ENCODE measurements at places on chromosomes 2 and 18.

GRCh38 chr18:68979737-68980136, 181.9 kb downstream of the CCDC102B start:
- DNase-seq: no peak

- peak; percentile 81 for DNase-seq
Measured at GRCh38 chr2:222052934-222053367, 245.8 kb downstream of the PAX3 start.

- DNase-seq: no peak
Measured at GRCh38 chr2:157468931-157469708, 25.2 kb upstream of the CYTIP start.

DNA sequence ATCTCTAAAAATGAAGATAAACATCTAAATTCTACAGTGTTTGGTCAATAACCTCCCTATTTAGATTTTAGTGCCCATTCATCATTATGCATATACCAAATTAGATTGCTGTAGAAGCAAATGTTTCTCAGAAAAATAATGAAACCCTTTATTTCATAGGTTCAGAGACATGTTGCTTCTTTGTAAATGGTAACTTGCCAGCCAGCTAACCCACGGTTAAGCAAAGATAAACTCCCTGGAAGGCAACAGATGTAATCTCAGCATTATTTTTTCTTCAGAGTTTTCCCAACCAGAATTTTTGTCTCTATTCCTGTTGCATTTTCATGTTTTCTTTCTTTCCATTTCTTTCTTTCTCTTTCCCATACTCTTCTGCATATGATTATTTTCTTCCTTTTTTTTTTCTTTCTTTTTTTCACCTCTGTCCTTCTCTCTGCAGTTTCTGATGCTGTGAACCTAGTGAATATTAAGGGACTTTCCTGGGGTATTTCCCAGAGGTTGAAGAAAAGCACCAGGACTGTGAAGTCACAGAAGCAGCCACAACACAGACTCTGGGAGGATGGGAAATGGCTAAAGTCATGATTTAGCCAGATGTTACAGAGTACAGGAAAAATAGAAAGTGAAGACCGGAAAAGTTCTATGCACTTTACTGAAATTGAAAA, 50.0 kb upstream of the DSG1 start:
- no peak for DNase-seq

Data from H9 (cell line).